ENCODE measurements at places on chromosomes 2 and 18.

- DNase-seq: no peak
Observed at GRCh38 chr2:230668184-230668938, 44.3 kb upstream of the CAB39 start.

GRCh38 chr2:136225950-136226835, 108.2 kb upstream of the CXCR4 start:
- DNase-seq: no peak

- DNase-seq: no peak
Observed at GRCh38 chr2:163198972-163199371, 360.4 kb upstream of the KCNH7 start.

DNA sequence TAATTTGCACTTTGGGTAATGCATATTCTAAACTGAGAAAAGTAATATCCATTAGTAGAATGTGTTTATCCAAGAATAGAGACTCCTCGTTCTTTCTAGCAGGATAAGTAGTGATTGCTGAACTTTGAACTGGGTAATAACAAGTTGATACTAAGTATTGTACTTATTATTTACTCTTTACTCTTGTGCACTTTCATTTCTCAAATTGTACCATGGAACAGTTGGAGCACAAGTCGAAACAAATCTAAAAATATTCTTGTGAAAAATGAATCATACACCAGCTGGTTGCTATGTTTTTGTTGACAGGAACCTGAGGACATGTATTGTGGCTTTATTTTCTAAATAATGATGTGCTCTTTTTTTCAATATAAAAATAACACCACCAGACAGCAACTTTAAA, 111.9 kb downstream of the RGPD3 start:
- DNase-seq: no peak

GRCh38 chr2:19419211-19419880, 60.9 kb upstream of the OSR1 start:
- no peak for DNase-seq

- DNase-seq: no peak
Observed at GRCh38 chr2:217801115-217801531, 201.7 kb downstream of the TNS1 start.

DNA sequence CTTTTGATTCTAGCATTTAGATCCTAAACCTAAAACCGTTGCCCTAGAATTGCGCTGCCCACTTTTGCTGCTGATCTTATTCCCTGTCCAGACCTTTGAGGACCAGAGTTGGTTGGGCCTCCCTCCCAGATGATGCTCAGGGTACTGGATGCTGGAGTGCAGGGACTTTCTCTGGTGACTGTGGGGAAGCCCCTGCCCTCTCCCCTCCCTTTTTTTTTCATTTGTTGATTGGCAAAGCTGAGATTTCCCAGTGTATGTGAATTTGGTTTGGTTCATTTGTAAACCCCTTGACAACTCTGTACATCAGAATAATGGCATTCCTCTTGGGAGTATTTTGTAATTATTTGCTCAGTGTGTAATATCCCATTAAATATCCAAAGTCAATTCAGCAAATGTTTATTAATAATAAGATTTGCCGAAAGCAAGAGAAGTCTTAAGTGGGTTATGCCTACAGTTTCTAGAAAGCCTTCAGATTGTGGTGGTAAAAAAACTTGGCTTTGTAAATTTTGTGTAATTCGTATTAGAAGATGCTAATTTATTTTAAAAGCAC, 28.3 kb downstream of the RAB31 start:
- no peak for DNase-seq
